Urinary bladder (tissue), 4 donors: ENCODE measurements at places on chromosomes 6 and 20.

GRCh38 chr20:2972126-2972525 is 71.3 kb upstream of the GNRH2 start:
- DNase-seq = no peak

DNA sequence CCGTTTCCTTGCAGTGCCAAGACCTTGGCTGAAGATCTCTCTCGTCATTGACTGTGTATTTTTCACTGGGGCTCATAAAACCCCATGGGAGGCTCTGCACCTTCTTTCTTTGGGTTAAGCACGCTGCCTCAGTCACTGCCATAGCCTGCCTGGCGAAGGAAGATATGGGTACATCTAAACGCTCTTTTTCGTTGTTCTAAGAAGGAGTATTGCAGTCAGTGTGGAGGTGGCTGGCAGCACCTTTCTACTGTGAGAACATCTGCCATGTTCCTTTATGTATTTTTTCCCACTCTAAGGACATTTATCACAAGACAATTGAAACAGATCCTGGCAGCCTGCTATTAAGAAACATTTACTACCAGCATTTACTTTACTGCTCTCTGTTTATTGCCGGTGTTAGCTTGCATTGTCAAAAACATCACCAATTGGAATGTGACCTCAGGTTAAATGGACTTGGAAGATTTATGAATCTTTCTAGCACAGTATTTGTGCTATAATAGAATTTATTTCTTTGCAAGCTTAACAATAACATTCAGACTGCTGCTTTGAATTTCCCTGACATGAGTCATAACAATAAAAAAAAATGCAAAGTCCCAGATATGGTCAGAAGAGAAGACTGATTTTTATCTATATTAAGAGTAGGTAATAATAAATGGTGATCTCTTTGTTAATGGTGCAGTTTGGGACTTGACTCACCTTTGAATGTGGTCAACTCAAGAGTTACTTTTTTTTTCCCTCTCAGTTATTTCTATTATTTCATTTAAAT is 62.2 kb upstream of the CLDN20 start:
- peak; percentile 43 for DNase-seq

DNA sequence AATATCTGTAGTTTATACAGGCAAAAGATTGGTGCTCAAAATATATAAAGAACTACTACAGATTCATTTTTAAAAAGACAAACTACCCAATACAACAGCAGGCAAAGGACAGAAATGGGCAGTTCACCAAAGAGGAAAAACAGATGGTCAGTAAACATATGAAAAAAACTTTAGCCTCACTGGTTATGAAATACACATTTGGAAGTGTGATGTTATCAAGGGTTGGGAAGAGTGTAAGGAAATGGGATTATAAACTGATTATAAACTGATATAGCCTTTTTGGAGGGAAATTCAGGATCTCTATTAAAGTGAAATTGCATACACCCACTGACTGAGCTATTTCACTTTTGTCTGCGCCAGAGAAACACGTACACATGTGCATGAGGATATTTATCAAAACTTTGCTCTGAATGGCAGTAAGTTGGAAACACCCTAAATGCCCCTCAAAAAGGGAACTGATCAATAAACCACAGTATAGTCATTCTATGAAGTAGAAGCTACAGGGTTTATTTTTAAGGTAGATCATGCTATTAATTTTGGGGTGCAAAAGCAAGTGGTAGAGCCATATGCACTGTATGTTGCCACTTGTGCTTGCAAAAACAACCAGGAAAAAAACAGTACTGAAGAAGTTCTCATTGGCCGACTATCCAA is 32.2 kb upstream of the ARFGEF2 start:
- no peak for DNase-seq

DNA sequence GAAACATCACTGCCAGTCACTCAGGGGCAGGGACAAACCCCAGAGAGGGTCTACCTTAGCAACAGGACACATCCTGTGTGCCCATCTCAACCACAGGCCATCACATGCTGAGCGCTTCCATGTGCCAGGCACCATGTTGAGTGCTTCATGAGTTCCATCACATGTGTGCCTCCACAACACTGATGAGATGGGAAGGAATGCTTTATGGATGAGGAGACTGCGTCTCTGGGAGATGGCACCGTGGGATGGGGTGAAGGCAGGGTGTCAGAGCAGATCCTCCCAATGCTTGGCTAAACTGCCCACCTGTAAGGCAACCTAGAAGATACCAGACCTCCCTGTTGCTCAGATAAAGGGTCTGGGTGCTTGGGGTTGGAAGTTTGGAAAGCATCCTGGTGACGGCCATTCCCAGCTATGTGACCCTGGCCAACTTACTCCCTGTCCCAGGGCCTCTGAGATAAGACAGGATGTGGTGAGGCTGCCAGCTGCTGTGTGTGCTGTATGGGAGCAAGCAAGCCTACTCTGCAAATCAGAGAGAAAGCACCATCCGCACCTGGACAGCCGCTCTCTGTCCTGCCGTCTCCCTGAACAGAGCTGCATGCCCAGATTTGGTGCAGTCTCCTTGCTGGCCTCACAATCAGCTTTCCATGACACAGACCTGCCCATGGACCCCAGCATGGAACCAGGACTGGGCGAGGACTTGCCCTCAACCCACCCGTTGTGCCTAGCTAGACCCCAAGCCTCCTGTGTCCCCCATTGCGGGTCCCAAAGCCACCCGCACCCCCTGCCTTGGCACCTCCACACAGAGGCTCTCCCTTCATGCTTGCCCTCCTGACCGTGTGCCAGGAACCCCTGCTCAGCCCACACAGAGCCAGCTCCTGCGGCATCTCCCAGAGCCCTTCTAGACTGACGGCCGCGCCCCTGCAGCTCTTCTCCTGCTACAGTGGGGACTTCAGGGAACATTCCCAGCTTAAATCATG is 143.7 kb downstream of the SYNDIG1 start:
- DNase-seq = no peak

- DNase-seq = no peak
Measured at GRCh38 chr6:28277746-28278145, 3.6 kb upstream of the PGBD1 start.

DNA sequence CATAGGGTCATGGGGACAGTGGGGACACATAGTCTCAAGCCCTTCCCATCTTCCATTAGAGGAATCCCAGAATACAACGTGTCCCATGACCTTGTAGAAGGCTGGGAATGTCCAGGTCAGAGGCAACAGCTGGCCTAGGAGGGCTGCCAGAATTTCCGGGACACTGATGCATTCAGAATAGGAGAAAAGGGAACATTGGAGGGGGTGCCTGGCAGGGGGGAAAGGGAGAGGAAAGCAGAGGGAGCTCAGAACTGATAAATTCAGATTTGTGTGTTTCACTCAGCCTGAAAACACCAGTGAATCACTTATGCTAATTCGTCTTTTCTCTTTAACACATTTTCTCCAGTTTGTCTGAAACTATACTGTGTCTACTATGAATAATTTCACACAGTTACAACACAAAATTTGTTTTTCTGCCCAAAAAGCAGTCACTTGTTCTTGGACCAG is 35.5 kb upstream of the BMP2 start:
- DNase-seq = no peak

DNA sequence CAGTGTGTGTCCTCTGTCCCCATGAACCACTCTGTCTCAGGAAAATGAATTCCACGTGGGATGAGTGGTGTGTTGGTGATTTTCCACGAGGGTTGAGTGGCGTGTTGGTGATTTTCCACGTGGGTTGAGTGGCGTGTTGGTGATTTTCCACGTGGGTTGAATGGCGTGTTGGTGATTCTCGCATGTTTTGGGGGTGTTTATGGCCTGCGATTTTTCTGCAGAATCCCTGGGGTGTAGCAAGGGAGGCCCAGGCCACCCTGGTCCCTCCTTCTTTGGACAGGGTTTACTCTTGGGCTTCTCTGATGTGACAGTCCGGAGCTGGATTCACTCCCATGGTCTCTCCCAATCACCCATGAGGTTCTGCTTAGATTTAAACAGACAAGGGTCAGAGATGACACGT is 90.6 kb upstream of the FRMD1 start:
- DNase-seq = no peak

GRCh38 chr20:52643034-52643433 is 329.1 kb upstream of the TSHZ2 start:
- DNase-seq = no peak

DNA sequence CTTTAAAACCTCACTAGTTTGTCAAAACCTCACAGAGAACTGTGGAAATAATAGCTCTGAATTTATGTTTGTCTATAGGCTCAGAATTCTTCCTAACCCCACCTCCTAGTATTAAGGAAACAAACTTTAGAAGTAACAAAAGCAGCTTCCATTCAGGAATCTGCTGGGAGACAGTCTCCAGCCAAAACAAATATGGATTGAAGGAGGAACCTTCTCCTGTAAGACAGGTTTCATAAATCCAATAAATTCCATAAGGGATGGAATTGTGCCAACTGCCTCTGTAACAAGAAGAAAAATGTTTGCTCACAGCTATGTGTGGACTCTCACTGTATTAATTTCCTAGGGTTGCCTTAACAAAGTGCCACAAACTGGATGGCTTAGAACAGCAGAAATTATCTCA is 7.5 kb downstream of the SYCP2 start:
- no peak for DNase-seq

- DNase-seq = no peak
Measured at GRCh38 chr6:137230547-137230946, 11.4 kb upstream of the IFNGR1 start.

DNA sequence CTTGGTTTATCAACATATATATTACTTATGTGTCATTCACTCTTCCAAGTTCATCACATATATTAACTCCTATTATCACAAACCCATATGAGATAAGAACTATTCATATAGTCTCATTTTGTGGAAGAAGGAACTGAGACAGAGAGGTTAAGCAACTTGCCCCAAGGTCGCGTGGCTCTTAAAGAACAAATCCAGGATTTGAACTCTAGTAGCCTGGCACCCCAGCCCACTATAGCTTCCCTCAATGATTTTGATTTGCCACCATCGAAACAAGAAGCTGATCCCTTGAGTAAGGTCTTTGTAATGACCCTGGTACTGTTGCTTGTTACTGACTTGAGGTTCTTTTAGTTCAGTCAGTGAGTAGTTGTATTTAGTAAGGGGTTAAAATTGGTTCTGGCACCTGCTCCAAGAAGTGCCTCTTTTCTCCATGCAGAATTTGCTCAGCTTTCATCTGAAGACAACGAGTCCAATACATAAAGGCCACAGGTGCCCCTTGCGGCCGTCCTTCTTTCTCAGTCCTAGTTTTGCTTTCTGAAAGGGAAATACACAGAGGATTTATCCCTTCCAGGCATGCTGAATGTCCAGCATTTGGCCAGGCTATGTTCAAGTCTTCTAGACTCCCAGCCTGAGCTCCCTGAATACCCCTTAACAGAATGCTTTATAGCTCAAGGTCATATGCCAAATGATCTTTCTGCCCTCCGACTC is 253.0 kb downstream of the TBC1D7 start:
- DNase-seq = no peak

- no peak for DNase-seq
Measured at GRCh38 chr6:154638369-154638768, 94.8 kb upstream of the SCAF8 start.

GRCh38 chr6:6586671-6587526 is 1.6 kb upstream of the LY86 start:
- no peak for DNase-seq

DNA sequence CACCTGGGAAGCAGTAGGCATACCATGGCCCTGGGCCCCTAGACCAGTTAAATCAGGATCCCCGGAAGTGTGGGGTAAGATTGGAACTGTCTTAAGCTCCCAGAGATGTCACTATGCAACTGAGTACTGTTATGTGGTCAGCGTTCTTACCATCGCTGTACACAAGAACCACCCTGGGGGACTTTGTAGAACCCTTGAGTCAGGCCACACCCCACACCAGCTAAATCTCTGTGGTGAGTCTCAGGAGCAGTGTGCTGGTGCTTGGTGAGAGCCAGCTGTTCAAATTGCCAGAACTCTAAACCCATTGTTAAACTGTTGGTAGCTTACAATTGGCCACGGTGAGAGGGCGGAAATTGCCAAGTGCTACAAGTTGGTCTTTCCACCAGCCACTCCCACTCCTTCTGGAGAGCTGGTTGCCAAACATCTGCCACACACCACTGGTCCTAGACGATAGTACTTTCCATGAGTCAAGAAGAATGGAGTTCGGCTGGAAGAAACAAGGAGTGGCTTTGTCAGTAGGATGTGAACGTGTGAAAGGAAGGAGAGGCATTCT is 80.5 kb upstream of the SYNDIG1 start:
- DNase-seq = no peak

- DNase-seq = no peak
Measured at GRCh38 chr6:111864138-111865048, 8.9 kb downstream of the FYN start.

GRCh38 chr6:54463354-54464024 is 155.2 kb downstream of the TINAG start:
- no peak for DNase-seq
